ENCODE measurements at places on chromosomes 1 and 21.

DNA sequence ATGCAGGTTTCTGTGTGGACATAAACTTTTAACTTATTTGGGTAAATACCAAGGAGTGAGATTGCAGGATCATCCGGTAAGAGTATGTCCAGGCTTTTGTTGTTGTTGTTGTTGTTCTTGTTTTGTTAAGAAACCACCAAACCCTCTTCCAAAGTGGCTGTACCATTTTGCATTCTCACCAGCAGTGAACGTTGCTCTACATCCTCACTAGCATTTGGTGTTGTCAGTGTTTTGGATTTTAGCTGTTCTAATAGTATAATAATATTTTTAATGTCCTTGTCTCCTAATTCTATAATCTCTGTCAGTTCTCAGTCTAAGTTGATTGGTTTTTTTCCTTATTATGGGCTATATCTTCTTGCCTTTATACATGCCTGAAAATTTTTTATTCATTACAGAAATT lies 37.8 kb downstream of the TENT5C start:
- no peak for DNase-seq

GRCh38 chr1:180380259-180381183 lies 121.9 kb downstream of the ACBD6 start:
- no peak for DNase-seq

DNA sequence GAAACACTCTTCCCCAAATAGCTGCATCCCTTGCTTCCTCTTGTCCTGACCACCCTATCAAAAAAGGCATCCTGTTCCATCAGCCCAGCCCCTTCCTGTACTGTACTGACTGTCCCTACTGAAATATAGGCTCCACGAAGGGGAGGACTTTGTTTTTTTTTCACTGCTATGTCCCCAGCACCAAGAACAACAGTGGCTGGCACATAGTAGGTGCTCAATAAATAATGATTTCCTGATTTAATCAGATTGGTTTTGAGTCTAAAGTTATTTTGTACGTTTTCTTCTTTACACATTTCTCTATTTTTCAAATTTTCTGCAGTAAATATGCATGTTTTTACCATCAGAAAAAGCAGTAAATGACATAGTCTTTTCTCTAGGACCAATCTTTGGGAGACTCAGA lies 73.9 kb downstream of the CD58 start:
- no peak for DNase-seq

DNA sequence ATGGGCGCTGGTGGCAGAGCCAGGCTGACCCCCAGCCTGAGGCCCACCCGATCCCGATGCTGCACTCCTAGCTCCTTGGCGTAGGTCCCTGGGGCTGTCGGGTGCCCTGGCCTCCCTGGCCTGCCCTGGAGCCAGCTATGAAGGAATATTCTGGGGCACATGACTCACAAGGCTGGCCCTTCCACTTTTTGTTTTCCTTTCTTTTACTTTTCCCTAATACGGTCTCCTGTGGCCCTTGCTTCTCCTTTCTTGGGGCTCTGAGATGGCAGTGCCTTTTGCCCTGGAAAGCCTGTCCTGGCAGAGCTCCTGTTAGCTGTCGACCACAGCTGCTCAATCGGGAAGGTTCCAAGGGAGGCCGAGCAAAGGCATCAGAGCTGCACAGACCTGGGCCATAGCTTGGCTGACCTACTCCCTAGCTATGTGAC lies 22.1 kb downstream of the ARHGEF10L start:
- no peak for DNase-seq

GRCh38 chr1:201499795-201500669 lies 6.9 kb downstream of the CSRP1 start:
- no peak for DNase-seq

- DNase-seq, result no peak
Measured at GRCh38 chr1:211324992-211325775, 1.4 kb upstream of the TRAF5 start.

DNA sequence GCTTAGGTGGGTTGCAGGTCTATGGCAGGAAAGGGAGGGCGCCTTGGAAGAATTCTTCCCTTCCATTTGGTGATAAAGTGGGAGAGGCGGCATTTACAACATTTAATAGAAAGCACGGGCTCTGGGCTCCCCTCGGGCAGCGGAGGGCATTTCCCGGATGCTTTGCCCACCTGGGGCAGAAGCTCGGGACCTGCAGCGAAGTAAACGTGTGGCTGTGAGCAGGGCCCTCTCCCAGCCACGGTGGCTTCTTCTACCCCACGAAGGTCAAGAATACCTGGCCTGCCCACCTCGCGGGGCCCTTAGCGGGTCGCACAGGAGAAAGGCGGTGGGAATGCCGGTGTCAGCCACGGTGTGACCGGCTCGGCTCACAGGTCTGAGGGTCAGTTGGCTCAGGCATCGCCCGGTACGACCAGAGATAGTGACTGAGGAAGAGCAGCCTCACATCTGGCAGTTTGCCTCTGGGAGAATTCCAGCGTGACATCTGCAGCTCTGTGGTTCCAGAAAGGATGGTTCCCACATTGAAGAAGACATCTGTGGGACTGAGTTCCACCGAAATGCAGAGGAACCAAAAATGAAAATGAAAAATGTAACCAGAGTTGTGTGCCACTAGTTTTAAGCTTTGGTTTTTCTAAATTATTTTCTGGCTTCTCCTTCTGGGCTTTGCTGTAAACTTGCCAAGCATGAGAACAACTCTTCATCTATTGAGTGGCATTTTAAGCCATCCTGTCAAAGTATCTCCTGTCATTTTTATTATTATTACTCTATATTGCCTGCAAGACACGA lies 720 bp upstream of the F3 start:
- DNase-seq, result no peak

DNA sequence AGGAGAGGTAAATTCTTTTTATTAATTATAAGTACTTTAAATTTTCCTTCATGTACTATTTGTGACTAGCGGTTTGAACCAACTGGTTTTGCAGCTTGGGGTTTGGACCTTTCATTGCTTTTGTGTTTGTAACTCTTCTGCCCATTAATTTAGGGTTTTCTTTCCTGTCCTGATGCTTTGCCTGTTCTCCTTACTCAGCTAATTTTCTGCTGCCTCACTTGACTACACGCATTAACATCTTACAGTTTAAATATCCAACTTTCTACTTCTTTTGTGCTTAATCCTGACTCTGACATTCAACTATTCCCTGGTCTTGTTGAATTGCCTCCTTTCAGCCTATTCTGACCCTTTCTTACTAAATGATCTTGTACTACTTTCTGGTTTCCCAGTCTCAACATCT lies 135.6 kb downstream of the PTPRC start:
- DNase-seq, result no peak

- no peak for DNase-seq
Measured at GRCh38 chr1:227944931-227945890, 2.5 kb downstream of the WNT9A start.
